ENCODE measurements at places on chromosomes 12 and 14.

GRCh38 chr14:52840877-52841276 lies 49.5 kb upstream of the GNPNAT1 start:
- DNase-seq: no peak

GRCh38 chr12:128444598-128444997 lies 177.6 kb downstream of the TMEM132C start:
- DNase-seq: no peak

DNA sequence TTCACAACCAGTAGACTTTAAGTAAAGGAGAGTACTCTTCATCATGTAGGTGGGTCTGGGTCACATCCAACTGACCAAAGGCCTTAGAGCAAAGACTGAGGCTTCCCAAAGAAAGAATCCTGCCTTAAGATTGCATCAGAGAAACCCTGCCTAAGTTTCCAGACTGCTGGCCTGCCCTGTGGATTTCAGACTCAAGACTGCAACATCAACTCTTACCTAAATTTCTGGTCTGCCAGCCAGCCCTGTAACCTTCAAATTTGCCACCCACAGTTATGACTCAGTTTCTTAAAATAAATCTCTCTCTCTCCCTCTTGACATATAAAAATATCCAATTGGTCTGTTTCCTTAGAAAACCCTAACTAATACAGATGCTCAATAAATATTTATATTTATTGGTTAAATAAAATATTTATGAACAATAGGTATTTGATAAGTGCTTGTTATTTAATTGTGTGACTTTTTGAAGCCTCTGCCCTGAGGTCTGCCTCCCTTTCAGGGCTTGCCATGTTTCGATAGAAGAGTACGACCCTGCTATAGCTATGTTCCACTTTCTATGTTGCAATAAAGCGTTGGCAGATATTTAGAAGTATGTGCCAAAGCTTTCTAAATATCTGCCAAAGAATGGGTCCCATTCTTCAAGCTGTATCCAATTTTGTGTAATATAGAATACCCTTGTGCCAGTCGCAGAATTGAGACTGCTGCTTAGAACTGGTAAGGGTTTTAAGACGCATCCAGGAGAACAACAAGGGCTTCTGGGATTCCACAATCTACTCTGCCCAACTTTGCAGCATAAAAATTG lies 65.7 kb downstream of the TMEM30B start:
- DNase-seq: no peak

DNA sequence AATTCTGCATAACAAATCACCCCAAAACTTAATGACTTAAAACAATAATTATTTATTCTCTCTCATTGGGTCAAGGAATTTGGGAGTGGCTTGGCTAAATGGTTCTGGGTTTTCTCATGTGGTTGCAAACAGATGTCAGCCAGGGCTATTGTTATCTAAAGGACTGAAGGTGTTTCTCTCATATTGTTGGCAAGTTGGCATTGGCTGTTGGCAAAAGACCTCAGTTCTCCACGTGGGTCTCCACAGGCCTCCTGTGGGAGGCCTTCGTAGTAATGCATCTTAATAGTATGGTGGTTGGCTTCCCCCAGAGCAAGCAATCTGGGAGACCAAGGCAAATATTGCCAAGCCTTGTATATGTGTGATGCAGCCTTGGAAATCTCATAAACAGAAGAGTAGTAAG lies 14.4 kb downstream of the GALNT16 start:
- no peak for DNase-seq
